ENCODE measurements at places on chromosomes 3 and 15. TPM values are rescaled to one million over a fixed set of nuclear protein-coding genes. Genes with fewer than 3 reads are reported as not detected.

The GPR62 gene
- total RNA-seq = not detected

The RPL32 gene
- total RNA-seq = 2,265 TPM

The GOLGA8S gene
- 0.18 TPM for total RNA-seq

The MASP1 gene
- total RNA-seq = 0.02 TPM

The SLCO2A1 gene
- total RNA-seq = 0.38 TPM

The FEZF2 gene
- not detected for total RNA-seq

The C3orf49 gene
- not detected for total RNA-seq

The GRM2 gene
- 0.10 TPM for total RNA-seq

The HRH1 gene
- total RNA-seq = 6.1 TPM

The ZNF774 gene
- total RNA-seq = 0.94 TPM

Measured in A549 treated with dexamethasone at 1 μM for 4 hours (cell line).